ENCODE measurements at places on chromosomes 4 and X. TPM values are rescaled to one million over a fixed set of nuclear protein-coding genes. Genes with fewer than 3 reads are reported as not detected.

EMD gene
- total RNA-seq = 49.2 TPM

ZNF674 gene
- 2.2 TPM for total RNA-seq

RPL36A gene
- total RNA-seq = 148 TPM

TLL1 gene
- not detected for total RNA-seq

MXRA5 gene
- not detected for total RNA-seq

ADH7 gene
- total RNA-seq = not detected

SPARCL1 gene
- not detected for total RNA-seq

RAB39B gene
- 7.5 TPM for total RNA-seq

MSX1 gene
- 0.24 TPM for total RNA-seq

PRMT9 gene
- total RNA-seq = 11.8 TPM

GAGE2A gene
- total RNA-seq = not detected

BTC gene
- not detected for total RNA-seq

NKX6-1 gene
- not detected for total RNA-seq

Data from natural killer cell treated with Interleukin-12 subunit alpha and Interleukin-12 subunit beta and Interleukin-15 and Interleukin-18, amount 100 ng/mL, for 72 hours (primary cell).